ENCODE measurements at places on chromosomes 12 and 14. TPM values are rescaled to one million over a fixed set of nuclear protein-coding genes. Genes with fewer than 3 reads are reported as not detected.

DNA sequence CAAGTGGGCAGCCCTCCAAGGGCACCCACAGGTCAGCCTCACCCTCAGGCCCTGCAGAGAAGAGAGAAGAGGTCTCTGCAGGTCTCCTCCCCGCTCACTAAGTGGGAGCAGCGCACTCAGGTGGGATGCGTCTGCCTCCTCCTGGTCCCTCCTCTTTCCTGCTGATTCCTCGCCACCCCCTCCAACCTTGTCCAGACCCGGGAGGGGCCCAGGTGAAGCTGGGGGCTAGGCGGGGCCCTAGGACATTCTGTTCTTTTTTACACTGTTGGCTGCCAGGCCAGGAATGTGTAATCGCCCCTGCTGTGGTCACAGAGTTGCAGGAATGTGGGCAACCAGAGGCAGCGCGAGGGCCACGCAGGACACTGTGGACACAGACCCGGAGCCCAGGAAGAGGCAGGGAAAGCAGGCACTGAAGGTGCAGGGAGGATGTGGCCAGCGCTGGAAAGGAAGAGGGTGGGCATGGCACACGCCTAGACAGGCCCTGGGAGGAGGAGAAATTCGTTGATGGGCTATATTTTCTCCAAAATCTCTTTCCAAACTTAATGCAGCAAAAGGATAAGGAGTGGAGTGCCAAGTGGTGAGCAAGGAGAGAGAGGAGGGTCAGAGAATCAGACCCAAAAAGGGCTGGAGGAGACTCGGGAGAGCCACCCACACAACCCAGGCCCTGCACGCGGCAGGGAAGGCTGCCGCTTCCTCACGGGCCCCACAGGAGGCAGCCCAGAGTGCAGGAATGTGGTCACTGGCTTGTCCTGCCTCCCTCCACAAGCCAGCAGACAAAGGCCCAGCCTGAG lies 911 bp upstream of the SCNN1A start:
- no peak for DNase-seq

- no peak for DNase-seq
Measured at GRCh38 chr12:22477894-22478287, 66.5 kb downstream of the C2CD5 start.

- DNase-seq, result no peak
Measured at GRCh38 chr14:51564986-51565604, 86.6 kb upstream of the FRMD6 start.

GRCh38 chr14:101619484-101619883 lies 58.2 kb downstream of the DIO3 start:
- DNase-seq, result no peak

DNA sequence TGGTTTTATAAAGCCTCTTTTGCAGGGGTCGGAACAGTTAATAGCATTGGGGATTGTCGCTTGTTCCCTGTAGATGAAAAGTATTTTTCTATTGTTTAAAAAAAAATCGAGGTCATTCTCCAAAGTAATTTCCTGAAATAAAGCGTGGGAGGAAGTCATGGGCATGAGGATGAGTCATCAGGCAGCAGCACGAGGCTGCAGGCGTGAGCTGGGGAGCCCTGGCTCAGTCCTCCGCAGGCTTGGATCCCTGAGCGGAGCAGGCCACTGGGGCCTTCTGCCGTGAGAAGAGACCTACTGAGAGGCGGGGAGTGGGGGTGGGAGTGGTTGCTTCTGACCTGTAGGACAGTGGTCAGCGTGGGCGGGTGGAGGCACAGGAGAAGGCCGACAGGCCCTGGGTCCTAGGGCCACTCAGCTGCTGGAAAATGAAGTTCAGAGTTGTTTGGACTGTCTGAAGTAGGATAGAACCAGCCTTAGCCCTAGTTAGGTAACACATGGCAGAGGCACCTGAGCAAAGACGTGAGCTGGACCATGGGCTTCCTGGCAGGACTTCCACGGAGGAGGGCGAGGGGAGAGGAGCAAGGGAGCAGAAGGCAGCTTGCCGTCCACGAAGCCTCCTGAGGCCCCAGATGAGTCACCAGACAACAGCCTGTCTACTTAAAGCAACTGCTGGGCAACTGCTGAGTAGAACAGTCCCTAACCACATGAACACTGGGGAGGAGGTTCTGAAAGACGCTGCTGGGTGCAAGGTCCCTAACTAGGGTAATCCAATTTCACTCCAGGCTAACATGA lies 21.1 kb upstream of the LGALS3 start:
- peak; percentile 59 for DNase-seq

DNA sequence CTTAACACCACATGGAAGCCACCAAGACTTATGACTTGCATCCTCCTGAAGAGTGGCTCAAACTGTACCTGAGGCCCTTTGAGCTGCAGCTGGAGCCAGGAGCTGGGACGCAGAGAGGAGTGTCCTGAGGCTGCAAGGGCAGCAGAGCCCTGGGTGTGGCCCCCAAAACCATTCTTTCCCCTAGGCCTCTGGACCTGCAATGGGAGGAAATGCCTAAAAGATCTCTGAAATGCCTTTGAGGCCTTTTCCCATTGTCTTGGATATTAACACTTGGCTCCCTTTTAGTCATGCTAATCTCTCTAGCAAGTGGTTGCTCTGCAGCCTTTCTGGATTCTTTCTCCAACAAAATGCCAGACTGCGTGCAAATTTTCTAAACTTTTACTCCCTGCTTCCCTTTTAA lies 156.1 kb downstream of the SLC38A4 start:
- DNase-seq, result no peak

- no peak for DNase-seq
Measured at GRCh38 chr12:6548966-6549683, 6.7 kb downstream of the IFFO1 start.

GRCh38 chr12:120361506-120362208 lies 7.3 kb downstream of the MSI1 start:
- no peak for DNase-seq

GRCh38 chr12:98274430-98275130 lies 240.8 kb upstream of the TMPO start:
- DNase-seq, result no peak

GRCh38 chr14:56808383-56809269 lies 1.7 kb downstream of the OTX2 start:
- DNase-seq, result no peak

GRCh38 chr14:23299211-23299957 lies 3.3 kb downstream of the PPP1R3E start:
- DNase-seq, result no peak

DNA sequence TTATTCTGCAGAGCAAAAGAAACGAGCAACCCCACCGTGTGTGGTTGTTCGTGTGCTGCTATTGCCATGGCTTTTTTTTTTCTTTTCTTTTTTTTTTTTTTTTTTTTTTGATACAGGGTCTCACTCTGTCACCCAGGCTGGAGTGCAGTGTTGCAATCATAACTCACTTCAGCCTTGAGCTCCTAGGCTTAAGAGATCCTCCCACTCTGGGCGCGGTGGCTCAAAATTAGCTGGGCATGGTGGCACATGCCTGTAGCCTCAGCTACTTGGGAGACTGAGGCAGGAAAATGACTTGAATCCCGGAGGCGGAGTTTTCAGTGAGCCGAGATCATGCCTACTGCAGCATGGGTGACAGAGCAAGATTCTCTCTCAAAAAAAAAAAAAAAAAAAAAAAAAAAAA lies 144.2 kb downstream of the ESR2 start:
- no peak for DNase-seq

- no peak for DNase-seq
Measured at GRCh38 chr14:88563845-88564244, 1.0 kb downstream of the ZC3H14 start.

DNA sequence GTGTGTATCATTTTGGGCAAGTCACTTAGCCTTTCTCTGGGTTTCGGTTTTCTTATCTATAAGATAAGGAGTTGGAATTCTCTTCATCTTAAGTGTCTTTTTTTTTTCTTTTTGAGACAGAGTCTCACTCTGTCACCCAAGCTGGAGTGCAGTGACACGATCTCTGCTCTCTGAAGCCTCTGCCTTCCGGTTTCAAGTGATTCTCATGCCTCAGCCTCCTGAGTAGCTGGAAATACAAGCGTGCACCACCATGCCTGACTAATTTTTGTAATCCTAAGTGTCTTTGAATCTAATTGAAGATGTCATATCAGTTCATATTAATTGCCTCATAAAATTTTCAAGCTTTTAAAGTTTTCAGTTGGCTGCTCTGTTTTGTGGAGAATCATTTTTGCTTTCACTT lies 4.0 kb downstream of the SRGAP1 start:
- no peak for DNase-seq

GRCh38 chr14:68654471-68654941 lies 138.4 kb downstream of the ZFP36L1 start:
- DNase-seq, result no peak

DNA sequence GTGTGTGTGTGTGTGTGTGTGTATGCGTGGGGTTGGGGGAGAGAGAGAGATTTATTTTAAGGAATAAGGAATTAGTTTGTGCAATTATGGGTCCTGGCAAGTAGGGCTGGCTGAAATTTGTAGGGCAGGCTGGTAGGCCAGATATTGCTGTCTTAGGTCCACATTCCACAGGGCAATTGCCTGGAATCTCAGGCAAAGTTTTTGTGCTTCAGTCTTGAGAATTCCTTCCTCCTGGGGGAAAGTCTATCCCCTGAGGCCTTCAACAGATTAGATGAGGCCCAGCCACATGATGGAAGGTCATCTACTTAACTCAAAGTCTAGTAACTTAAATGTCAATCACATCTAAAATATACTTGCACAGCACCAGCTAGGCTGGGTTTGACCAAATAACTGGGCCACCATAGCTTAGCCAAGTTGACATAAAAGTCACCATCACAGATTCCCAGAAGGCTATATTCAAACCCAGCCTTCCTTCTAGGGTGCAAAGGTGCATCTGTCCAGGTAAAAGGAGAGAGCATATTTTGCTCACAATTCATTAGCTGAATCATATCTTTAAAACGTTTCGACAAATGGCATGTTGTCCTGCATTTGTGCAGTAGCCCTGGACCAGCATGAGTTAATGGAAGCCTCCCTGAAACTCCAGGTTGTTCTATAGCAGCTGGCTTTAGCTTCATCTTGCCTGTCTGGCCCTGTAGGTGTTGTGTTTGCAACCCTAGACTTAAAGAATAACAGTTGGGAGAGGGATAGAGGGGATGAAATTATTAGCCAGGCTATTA lies 63.1 kb downstream of the C14orf132 start:
- no peak for DNase-seq

DNA sequence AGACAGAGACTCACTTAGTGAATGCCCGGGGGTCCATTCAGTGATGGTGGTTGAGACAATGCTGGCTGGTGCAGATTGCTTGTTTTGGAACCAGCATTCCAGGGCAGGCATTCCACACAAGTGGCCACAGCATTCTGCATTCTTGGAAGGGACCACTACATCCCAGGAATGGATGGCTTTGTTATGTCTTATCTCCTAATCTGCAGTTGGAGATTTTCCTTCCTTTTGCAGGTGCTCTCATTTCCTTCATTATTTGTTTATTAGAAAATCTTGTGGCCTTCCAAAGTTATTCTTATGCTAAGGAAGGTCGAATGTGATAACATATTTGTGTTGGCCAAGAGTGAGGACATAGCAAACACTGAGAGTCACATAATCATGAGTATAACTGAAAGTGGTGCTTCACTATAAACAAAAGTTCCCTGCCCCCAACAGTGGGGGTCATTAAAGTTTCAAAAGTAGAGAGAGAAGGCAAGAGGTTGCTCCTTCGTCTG lies 66.0 kb downstream of the BMP4 start:
- no peak for DNase-seq

DNA sequence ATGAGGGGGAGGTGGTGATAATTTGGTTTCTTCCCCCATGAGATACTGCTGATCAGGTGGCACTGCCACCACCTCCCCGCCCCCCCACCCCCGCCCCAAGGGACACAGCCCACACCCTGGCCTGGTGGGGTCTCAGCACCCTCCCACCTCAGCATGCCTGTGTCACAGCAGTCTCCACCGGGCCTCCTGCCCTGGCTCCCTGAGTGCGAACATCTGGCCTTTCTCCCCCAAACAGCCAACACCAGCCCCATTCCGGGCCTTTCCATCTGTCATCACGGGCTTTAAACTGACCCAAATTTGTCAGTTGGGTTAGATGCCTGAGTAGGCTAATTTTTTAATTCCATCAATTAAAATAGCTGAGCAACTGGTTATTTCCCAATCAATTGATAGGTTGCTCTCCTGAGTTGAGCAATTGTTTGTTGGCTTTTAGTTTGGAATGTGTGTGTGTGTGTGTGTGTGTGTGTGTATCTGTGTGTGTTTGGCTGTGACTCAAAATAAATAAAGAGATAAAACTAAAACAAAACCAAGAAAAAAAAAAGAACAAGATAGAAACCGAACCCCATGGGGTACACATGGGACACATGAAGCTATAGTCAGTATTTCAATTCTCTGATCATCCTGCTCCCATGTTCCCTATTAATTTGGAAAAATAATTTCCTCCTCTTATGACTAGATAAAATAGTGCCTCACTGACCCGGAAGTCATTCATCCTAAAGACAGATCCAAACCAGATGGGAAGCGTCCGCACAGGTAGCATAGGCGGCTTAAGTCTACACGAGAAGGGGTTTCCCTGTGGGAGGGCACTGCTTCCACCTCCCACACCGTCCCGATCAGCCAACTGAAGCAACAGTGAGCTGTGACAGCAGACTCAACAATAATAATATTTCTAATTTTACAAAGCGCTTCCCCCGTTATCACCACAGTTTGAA lies 7.4 kb downstream of the SERPINA12 start:
- no peak for DNase-seq

GRCh38 chr12:54442099-54442498 lies 23.0 kb upstream of the ITGA5 start:
- no peak for DNase-seq

DNA sequence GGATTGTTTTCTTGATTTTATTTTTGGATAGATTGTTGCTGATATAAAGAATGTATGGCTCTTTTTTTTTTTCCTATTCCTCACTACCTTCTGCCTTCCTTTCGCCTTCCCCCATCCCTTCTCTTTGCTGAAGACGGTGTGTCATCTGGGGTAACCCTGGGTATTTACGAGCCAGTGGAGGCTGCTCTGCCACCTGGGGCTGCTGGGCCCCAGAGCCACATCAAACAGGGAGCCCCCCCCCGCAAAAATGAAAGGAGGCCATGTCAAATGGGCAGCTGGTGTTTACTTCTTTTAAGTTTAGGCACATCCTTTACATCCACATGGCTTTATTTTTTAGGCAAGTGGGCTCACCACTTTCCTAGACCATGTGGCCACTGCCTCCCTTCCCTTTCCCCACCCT lies 25.4 kb downstream of the CHST11 start:
- DNase-seq, result no peak

DNA sequence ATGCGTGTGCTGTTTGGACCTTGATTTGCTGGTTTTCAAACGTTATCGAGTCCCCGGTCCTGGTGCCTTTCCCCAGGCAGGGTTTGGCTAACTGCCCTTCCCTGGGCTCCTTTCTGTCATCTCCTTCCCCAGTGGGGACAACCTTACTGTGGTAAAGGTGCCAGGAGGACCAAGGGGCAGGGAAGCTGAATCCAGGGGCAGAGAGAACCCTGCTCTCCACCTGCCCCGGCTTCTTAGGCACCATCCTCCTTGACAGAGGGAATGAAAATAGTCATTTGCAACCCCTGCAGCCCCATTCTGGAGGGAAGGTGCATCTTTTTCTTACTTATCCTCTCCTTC lies 5.0 kb downstream of the CEBPE start:
- DNase-seq, result no peak

ADIPOR2 gene
- 71.8 TPM for total RNA-seq

DIO2 gene
- total RNA-seq, result not detected

ASCL4 gene
- not detected for total RNA-seq

KRT80 gene
- not detected for total RNA-seq
